ENCODE measurements at places on chromosomes 7 and 10.
A peak's percentile ranks its signal among the peaks of the same experiment; 100 is the strongest.

- DNase-seq, result no peak
Observed at GRCh38 chr10:110212119-110213006, 5.0 kb downstream of the MXI1 start.

DNA sequence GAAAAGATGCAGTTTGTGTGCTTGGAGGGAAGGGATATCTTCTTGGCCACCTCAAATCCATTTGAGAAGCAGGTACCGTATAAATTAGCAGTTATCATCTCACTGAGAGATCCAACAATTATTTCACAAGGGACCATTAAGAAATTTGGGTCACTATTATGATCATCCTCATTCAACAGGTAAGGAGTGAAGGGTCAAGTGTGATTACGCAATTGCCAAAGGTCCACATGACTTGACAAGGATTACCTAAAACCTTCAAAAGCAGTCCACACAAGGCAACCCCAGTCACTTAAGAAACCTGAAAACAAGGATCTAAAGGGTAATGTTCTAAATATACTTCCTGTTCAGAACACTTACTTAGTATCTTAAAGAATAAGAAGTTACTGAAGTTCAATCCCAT, 27.4 kb downstream of the CCDC6 start:
- no peak for DNase-seq

DNA sequence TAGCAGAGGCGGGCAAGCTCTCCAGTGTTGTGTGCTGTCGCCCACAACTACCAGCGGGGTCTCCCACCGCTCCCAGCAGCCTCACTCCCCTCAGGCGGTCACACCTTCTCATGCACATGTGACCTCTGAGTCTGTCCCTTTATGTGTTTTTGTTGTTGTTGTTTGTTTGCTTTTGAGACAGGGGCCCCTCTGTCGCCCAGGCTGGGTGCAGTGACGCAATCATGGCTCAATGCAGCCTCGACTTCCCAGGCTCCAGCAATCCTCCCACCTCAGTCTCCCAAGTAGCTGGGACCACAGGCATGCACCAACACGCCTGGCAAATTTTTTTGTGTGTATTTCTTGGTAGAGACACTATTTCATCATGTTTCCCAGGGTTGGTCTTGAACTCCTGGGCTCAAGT, 1.5 kb downstream of the CPSF4 start:
- DNase-seq, result no peak

DNA sequence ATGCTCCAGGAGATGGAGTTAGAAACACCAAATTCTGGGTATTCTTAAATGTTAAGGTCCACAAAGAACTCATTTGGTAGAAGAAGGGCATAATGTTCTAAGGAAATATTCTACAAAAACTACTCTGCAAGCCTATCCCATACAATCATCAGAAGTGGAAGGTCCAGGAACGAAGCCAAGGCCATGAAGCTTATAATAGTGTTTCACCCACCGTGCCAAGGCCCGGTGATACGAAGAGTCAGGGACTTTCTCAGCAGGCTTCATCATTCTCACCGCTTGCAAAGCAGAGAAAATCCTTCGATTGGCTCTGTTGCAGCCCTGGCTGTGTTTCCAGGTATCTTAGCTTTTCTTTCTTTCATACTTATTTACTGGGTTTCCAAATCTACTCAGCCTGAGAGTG, 351.9 kb upstream of the CELF2 start:
- no peak for DNase-seq

DNA sequence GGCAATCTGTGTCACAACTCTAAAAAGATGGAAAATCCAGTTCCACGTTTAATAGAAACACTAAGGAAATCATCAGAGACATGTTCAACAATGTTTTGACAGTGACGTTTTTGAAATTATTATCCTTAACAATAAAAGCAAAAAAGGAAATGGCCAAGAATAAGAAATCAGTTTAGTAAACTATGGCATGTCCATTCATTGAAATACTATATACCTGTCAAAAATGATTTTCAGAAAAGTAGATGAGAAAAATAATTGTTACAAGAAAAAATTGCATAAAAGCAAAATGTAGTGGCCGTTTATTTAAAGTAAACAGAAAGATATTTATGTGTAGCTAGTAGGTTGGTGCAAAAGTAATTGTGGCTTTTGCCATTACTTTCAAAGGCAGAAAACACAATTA, 345.4 kb upstream of the NPSR1 start:
- no peak for DNase-seq

DNA sequence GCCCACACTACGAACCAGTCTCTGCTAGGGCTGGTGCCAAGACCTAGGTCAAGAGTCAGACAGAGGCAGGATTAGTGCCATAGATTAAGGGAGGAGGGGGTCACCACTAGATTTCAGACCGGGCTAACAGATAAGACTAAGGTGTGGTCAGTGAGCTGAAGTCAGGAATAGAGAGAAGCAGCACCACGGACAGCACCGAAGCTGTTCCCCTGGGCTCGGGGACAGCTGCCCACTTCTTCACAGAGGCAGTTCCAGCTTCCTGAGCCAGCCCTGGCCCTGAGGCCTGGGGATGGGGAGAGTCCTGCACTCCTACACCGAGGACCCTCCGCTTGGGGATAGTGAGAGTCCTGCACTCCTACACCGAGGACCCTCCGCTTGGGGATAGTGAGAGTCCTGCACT, 11.2 kb upstream of the JAKMIP3 start:
- DNase-seq, result no peak

GRCh38 chr10:1156616-1156886, 100.4 kb downstream of the WDR37 start:
- DNase-seq, result no peak

- no peak for DNase-seq
Observed at GRCh38 chr7:139861803-139862202, 32.7 kb downstream of the TBXAS1 start.

DNA sequence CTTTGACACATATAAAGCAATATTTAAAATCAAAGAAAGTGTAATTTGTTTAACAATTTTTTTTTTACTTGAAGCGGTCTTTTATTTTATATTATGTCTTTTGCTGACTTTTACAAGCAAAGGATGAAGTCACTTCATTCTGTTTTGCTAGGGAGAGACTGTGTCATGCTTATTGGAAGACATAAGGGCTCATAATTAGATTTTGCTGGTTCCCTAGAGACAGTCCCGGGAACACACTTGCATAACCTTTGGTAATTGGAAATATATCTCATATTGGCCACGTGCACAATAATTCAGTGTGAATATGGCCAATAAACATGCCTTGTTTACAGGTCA, 448 bp upstream of the NET1 start:
- DNase-seq, result peak; percentile 10

- no peak for DNase-seq
Observed at GRCh38 chr10:44263771-44264170, 121.1 kb downstream of the CXCL12 start.

- peak; percentile 23 for DNase-seq
Observed at GRCh38 chr10:116287906-116288501, 15.0 kb upstream of the GFRA1 start.

GRCh38 chr7:150450491-150451001, at the start of gene GIMAP8:
Gene GIMAP8, plus strand, starts transcription at chr7:150450630. Its CDS starts 16,069 bp downstream, at chr7:150466699.
- no peak for DNase-seq

DNA sequence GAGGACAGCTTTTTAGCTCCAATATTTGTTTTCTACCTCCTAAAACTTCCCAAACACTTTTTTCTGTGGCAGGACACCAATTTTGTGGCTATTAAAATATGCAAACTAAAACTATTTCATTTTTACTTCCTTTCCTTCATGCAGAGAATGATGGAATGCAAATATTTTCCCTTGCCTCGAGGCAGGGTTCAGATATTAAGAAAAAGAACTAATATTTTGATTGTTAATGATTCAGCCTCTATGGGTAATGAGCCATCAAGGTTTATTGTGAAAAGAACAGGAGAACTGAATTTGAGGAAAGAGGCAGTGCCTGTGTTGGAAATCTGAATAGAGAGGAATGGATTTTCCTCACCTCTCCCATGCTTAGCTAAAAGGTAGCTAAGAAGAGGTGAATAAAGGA, 43.1 kb upstream of the CASD1 start:
- DNase-seq, result no peak

DNA sequence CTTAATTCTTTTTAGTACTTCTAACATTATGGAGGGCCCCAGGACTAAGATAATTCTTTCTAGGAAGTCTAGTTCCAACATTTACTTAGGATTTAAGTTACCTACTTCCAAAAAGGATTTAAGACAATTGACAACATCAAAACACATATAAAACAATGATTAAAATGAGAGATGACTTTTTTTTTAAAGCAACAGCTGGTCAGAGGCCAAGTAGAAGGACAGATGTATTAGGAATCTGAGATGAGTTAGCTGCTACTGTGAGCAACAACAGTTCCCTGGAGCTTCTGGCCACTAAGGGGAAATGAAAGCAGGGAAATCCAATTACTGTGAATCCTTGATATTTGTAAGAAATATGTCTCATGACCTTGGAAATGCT, 222.3 kb downstream of the PHTF2 start:
- DNase-seq, result no peak

- no peak for DNase-seq
Observed at GRCh38 chr7:132045481-132045980, 489.1 kb upstream of the PODXL start.

DNA sequence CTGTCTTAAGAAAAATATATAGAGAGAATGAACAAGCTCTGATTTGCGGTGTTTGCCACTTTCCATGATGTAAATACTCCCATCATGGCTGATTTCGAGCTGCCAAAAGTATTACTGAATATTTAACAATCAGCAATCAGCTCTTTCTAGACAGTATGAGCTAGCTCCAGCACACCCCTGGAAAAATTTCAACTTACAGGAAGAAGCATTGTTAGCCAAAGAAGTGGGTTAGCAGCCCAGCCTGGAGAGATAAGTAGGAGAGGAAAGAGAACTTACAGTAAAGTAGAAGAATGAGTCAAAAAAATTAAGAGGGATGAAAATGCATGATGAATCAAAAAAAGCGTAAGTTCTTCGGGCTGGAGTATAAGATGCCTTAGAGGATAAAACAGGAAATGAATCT, 60.6 kb upstream of the ANK3 start:
- no peak for DNase-seq

- no peak for DNase-seq
Observed at GRCh38 chr7:36186359-36187121, 33.5 kb downstream of the EEPD1 start.

GRCh38 chr7:157791261-157791660, 454.5 kb downstream of the DNAJB6 start:
- DNase-seq, result no peak

DNA sequence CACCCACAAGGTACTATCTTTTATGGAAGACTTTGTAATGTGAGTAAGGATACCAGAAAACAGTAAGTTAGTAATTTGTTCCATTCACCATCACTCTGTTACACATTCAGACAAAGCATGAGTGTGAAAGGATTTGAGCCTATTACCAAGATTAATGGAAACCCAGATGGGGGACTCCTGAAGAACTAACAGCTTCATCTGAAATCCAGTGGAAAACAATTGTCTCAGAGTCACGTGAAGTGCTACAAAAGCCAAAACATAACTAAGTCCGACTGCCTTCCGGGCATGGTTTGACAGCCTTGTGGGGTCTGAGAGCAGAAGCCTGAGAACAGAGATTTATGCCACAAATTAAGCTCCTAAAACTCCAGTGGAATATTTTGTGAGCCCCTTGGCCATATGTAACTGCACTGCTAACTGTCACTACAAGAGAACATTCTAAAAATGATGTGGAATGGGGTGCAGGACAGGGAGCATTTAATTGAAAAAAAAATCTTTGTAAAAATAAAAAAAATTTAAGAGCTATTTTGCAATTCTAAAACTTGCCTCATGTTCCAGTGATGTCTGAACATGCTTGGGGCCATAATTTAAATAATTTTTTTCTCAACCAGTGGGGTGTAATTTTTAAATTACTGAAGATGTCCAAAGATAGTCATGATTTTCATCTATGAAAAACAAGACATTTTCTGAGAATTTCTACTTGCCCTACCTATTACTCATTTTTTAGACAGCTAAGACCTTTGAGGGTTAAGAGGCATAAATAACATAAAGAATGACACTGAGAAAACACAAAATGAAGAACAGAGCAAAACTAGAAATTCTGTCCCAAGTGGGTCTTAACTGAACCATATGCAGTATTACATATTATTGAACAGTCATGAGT, 555.0 kb downstream of the INHBA start:
- no peak for DNase-seq

DNA sequence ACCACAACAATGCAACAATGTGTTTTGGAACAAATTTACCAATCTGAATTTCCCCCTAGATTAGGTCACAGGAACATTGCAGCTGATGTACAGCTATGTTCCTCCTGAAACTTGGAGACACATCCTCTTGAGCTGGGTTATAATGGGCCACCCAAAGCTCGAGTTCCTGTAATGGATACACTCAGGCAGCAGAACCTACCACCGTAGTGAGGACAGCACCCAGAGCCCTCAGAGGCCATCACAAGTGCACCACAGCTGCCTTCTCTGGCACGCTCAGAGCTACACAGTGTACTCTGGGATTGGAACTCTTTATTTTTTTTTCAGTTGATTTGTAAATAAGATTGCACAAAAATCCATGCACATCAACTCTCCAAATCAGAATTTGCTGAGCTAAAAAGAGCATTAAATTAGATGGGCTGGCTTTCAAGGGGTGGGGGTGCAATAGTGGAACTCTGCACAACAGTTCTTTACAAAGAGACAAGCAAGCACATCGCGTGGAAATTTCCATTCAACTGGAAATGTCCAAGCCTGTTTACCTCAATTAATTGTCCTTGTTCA, 56.7 kb downstream of the EGFR start:
- DNase-seq, result no peak

DNA sequence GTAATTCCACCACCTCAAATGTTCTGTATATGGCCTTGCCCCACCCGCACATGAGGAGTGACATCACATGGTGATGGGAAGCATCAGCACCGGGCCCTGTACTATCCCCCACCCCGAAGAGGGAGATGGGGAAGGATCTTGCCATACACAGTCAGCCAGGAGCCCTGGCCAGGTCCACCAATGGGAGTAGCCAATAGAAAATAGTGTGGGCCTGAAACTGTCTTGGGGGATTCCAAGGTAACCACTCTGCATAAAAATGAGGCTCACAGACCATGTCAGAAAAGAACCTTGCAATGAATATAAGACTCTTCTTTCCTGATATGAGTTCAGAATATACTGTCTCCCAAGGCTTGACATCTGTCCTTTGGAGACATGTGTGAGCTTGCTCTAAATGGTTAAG, 51.1 kb downstream of the ADRB1 start:
- no peak for DNase-seq
